CMK (cell line): ENCODE measurements at places on chromosomes 16 and 17.
A peak's percentile ranks its signal among the peaks of the same experiment; 100 is the strongest.

DNA sequence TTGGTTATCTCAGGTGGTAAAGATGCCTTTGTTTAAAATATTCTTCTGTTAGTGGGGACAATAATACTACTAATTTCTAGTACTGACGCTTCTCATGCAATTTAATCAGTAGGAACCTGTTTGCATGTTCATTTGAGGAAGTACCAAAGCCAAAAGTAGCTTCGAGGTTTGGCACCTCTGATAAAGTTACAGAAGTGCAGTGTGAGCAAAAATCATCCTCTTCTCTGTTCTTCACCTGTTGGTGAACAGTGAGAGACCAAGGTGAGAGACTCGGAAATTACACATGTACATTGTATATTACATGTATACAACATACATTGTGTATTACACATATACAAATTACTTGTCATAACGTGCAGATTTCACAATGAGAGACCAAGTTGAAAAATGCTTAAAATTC, 404.6 kb downstream of the MAF start:
- no peak for DNase-seq

DNA sequence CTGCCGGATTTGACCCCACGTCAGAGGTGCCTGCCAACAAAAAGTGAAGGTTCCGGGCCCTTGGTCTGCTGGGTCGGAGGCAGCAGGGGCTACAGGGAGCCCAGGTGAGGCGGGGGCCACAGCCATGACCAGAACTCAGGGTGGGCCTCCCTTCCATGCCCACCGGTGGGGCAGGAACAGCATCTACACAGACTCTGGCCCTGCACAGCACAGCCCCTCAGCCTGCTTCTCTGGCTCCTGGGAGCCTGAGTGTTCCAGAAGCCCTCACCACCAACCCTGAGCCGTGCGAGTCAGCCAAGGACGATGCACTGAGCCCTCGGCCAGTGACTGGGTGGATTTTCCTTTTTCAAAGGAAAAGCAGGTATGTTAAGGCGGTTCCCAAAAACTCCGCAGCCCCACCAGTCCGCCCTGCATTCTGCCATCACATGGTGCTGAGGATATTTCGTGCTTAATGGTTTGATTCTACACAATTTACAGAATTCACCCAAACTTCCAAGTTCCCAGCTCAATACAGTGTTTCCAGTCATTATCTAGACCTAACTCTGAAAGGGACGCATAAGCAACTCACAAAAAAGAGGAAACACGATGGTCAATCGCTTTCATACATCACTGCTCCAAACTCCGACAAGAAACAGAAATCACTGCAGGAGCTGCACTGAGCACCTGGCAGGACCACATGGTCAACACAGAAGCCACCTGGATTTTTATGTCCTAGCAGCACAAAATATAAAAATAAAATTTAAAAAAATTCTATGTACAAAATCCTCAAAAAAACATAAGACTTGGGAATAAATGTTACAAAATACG, 19.4 kb upstream of the C16orf95 start:
- DNase-seq: no peak

- no peak for DNase-seq
Observed at GRCh38 chr17:69575346-69575761, 160.9 kb downstream of the MAP2K6 start.

- no peak for DNase-seq
Observed at GRCh38 chr16:73071131-73071940, 23.4 kb upstream of the ZFHX3 start.

- no peak for DNase-seq
Observed at GRCh38 chr17:81959362-81960129, 1.4 kb downstream of the NOTUM start.

DNA sequence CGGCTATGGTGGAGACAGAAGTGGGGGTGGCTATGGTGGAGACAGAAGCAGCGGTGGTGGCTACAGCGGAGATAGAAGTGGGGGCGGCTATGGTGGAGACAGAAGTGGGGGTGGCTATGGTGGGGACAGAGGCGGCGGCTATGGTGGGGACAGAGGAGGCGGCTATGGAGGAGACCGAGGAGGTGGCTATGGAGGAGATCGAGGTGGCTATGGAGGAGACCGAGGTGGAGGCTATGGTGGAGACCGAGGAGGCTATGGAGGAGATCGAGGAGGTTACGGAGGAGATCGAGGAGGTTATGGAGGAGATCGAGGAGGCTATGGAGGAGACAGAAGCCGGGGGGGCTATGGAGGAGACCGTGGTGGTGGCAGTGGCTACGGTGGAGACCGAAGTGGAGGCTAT, 24.1 kb downstream of the HEATR9 start:
- DNase-seq: no peak

DNA sequence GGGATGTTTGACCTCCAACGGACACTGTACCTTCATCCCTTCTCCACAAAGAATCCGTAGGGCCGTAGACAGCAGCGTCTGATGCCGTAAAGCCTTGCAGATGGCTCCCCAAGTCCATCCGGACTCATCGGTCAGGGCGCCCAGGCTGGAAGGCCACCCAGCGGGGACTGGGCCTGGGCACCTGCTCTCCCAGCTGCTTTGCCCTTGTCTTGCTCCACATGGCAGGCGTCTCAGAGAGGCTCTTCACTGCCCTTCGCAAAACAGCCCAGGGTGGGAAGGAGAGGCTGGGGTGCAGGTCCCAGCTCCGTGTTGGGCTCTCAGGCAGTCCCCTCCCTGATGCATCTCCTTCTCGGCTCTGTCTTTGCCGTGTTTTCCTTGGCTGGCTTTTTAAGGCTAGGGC, 6.2 kb upstream of the RPTOR start:
- no peak for DNase-seq

DNA sequence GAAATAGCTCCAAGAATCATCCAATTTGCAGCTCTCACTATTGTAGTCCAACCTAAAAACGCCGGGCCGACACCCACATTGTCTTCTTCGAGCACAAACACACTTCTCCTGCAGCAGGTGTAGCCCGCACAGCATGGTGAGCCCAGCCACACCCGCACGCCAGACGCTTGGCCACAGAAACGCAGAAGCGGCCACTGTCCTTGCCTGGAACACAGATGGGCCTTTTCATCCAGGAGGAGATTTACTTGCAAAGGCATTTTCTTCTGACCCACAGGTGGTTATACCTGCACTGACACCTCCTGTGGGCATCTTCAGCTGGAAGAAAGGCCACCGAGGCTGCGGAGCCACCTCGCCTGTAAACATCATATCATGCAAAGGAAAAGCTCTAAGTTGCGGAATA, 98.4 kb downstream of the ADCY9 start:
- no peak for DNase-seq

DNA sequence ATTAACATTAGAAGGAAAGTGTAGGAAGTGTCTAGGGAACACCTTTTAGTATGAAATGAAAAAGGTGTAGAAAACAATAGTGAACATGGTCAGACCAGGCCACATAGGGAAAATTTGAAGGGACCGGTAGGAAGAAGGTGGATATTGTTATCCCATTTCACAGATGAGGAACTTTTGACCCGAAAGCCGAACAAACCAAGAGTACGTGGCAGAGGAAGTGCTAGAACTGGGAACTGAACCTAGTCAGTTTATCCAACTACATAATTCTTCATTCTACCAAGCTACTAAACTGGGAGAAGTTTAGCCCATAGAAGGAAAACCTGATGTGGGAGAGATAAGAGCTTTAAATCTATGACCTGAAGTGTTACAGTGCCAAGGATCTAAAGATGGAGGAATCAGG, 43.2 kb downstream of the YPEL2 start:
- no peak for DNase-seq

DNA sequence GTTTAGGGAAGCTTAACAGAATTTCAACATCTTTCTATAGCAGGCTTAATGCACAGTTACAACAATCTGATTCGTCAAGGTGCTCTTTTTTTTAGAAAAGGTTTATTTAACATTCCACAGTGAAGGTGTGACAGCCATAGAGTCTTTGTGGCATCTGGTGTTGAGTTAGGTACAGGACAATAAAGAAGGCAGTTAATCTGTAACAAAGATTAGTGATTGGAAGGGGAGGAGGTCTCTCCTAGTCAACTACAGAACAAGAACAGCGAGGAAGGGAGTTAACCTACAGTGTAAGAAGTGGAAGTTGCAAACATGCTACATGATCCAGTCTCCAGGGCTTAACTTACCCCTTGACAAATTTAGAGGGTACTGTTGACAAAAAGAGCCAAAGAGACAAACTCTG, 3.0 kb upstream of the ZDHHC7 start:
- no peak for DNase-seq

GRCh38 chr16:2967211-2967631, 1.9 kb upstream of the PAQR4 start:
- DNase-seq: no peak

DNA sequence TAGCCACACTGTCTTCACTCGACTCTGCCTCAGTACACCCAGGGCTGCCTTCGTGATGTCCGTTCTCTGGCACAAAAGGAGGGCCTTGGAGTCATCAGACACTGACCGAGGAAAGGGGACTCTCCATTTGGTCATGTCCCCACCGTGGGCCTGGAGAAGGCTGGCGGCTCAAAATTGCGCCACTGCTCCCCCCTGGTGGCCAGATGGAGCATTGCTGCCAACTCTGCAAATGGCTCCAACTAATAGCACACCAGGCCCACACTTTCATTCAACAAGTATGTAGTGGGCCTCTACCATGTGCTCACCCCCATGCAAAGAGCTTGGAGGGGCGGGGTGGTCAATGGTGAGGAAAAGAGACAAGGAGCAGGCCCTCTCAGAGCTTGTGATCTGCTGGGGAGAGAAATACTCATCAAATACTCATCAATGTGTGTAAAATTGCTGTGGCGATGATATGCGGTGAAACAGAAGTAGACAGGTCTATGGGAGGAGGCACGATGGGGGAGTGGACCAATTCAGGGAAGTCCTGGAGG, 5.2 kb upstream of the GRIN2C start:
- DNase-seq: peak; percentile 48

- DNase-seq: peak; percentile 59
Observed at GRCh38 chr16:46673320-46674013, 15.5 kb downstream of the VPS35 start.

GRCh38 chr17:2982854-2983253, 80.6 kb downstream of the OR1D5 start:
- DNase-seq: no peak

DNA sequence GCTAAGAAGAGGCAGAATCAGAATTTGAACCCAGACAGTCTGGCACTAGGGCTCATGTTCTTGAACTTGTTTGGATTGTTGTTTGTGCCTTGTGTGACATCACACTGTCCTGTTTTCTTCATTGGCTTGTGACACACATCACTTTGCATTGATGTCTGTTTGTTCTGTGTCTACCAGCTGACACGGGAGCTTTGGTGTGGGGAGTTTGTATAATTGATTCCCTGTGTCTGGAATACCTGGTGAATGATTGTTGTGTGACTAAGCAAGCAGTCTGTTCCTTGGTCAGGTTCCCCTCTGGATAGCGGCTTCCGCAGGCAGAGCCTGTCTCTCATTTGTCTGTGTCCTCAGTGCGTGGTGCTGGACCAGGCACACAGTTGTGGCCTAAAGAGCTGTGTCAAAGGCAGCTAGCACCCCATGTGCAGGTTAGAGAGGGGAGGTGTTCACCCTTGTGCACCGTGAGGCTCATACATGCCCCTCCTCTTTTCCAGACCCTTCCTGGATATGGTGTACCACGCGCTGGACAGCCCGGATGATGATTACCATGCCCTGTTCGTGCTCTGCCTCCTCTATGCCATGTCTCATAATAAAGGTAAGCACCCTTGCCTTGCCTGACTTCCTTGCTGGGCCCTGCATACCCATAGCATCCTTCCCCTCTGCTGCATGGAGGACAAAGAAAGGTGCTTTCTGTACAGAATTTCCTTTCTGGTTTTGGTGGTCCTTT, 80.1 kb downstream of the CLEC16A start:
- no peak for DNase-seq

GRCh38 chr17:4161192-4161966, 18.4 kb downstream of the CYB5D2 start:
- DNase-seq: no peak

DNA sequence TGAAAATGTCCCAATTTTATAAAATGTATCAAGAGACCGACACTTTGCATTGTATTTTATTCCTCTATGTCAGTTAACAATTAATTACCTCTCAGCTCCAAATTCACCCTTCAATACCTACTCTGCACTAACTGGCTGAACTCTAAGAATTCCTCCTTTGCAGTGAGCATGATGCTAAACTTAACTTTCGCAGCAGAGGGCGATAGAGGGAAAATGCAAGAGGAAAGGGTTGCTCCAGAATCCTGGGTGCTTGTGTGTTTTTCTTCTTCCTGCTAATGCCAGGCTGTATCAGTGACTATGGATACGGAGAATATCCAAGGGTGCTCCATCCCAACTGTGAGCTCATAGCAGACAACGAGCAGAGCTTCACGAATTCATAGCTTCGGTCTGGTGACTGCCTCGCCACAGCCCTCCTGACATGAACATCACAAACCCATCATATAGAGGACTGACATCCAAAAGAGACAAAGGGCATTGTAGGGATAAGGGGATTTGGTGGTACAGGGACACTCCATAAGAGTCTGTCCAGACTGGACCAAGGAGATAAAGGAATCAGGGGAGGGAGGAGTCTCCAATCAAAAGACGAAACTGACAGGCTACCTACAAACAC, 172.9 kb downstream of the STX8 start:
- no peak for DNase-seq

DNA sequence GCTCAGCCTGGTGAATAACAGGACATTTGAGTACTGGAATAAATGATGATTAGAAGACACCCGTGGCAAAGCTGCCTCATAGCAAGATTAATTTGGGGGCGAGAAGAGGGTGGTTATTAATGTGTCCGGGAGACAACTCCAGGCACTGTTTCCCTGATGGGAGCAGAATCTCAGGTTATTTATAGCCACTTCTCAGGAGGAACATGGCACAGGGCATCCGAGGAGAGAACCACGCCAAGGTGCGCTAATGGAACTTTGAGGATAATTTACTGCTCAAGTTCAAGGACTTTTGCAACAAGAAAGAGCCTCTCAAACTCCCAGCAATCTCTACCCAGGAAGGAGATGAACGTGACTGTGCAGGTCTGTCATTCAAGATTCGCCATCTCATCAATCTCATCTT, 362.5 kb upstream of the ERCC4 start:
- no peak for DNase-seq

- DNase-seq: no peak
Observed at GRCh38 chr16:51113236-51114125, 37.6 kb downstream of the SALL1 start.

GRCh38 chr16:57727610-57728009, 8.0 kb upstream of the KATNB1 start:
- no peak for DNase-seq

GRCh38 chr16:17469741-17470181, 999 bp downstream of the XYLT1 start:
- DNase-seq: no peak

GRCh38 chr17:73436954-73437353, 125.2 kb upstream of the CDC42EP4 start:
- DNase-seq: no peak

GRCh38 chr16:51022955-51023354, 128.1 kb downstream of the SALL1 start:
- no peak for DNase-seq

DNA sequence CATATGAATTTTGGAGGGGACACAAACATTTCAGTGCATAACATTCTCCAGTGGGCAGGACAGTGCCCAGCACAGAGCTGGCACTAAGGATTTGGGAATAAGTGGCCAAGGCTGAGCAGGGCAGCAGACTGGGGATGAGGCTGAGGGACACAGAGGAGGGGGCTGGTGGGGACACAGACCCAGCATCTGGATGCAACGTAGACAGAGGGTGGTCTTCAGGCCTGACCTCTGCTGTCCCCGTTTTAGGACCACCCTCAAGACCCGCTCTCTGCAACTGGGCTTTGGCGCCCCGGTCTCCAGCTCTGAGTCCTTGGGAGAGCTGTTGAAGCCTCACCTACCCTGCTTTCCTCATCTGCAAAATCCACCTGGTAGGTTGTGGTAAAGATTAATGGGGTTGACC, 3.3 kb upstream of the PRSS33 start:
- DNase-seq: no peak

- no peak for DNase-seq
Observed at GRCh38 chr17:14373614-14374259, 72.9 kb downstream of the HS3ST3B1 start.
